Activated T-helper 1 cell treated with anti-CD3 and anti-CD28 coated beads, Interleukin-12 subunit alpha, Interleukin-12 subunit beta, Interleukin-2, Interleukin-4 antibody, amounts not matched to agents 30 ng/mL and 10 ng/mL and 1 ng/mL, durations not matched to agents 14 hours and 24 hours and 36 hours (primary cell): ENCODE measurements at places on chromosomes 3 and 15. TPM values are rescaled to one million over a fixed set of nuclear protein-coding genes. Genes with fewer than 3 reads are reported as not detected.

The SPESP1 gene
- 1.2 and 2.4 TPM in 2 replicates for total RNA-seq

DNA sequence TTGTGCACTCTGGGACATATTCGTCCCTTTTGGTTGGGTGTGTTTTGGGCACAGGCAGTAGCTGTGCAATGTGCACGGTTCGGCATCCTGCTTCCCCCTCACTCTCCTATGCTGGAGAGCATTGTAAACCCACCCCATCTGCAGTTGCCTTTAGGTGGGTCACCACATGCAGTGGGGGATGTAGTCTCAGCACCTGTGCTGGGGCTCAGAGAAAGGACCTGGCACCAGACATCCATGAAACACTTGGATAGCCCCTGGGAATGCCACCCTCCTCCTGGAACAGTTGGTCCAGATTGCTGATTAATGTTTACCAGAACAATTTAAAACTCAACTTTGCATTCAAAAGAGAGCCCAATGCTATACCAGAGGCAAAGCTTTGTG, 123.9 kb upstream of the MEF2A start:
- no peak for DNase-seq

The TAGLN3 gene
- 0.78 and 1.1 TPM in 2 replicates for total RNA-seq

DNA sequence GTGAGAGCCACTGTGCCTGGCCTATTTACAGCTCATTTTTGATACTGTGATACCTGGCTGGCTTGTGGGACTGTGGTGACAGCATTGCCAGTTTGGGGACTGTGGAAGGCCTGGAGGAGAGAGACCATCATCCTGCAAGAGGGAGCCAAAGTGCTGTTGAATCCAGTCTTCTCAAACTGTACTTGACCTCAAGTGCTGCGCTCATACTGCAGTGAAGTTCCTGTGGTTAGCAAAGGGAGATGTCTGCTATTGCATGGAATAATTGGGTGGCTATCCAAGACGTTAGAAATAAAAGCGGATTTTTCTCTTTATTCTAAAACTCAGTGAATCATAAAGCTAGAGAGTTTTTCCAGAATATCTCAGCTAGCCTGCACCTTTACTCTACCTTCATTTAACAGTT, 83.4 kb downstream of the CCK start:
- no peak for DNase-seq

The MNS1 gene
- total RNA-seq, result 0.17 and 0.44 TPM in 2 replicates

GRCh38 chr3:112128843-112129727, 4.0 kb downstream of the GCSAM start:
- DNase-seq, result peak; percentile 55
